Umbilical cord (tissue), 2 donors: ENCODE measurements at places on chromosomes 3 and 15. TPM values are rescaled to one million over a fixed set of nuclear protein-coding genes. Genes with fewer than 3 reads are reported as not detected.

The ITIH1 gene
- 1.2 TPM for total RNA-seq

The CLSTN2 gene
- total RNA-seq, result 8.9 TPM

The SLC38A3 gene
- not detected for total RNA-seq

The MYL3 gene
- total RNA-seq, result 2.9 TPM

The PAK6 gene
- 9.4 TPM for total RNA-seq

The RASL12 gene
- 107 TPM for total RNA-seq

The SLC6A20 gene
- 2.9 TPM for total RNA-seq

The LTK gene
- total RNA-seq, result 4.3 TPM

The GADL1 gene
- total RNA-seq, result 7.7 TPM

The MGLL gene
- total RNA-seq, result 35.2 TPM

The CYP19A1 gene
- total RNA-seq, result 2.4 TPM

The ARL14 gene
- 1.9 TPM for total RNA-seq

The PLA2G4D gene
- total RNA-seq, result 0.48 TPM

The THBS1 gene
- 1,162 TPM for total RNA-seq

The MEGF11 gene
- total RNA-seq, result 1.9 TPM

The PLCL2 gene
- total RNA-seq, result 23.6 TPM

The AADACL2 gene
- 8.7 TPM for total RNA-seq

The REC114 gene
- total RNA-seq, result not detected

The ALDH1A2 gene
- 8.4 TPM for total RNA-seq

The FETUB gene
- total RNA-seq, result 1.2 TPM

The SECISBP2L gene
- total RNA-seq, result 46.5 TPM

The CCR9 gene
- 0.48 TPM for total RNA-seq

The OTOL1 gene
- total RNA-seq, result not detected

The GPR171 gene
- 3.6 TPM for total RNA-seq

The SCAANT1 gene
- total RNA-seq, result not detected

The C3orf70 gene
- 38.5 TPM for total RNA-seq

The CCR5 gene
- 2.2 TPM for total RNA-seq

The TAGLN3 gene
- not detected for total RNA-seq

The PLCH1 gene
- total RNA-seq, result 5.1 TPM

The LSAMP gene
- 20.5 TPM for total RNA-seq

The TRH gene
- total RNA-seq, result not detected

The SERPINI2 gene
- total RNA-seq, result 3.1 TPM

The GPR149 gene
- 1.7 TPM for total RNA-seq

The GOLGA8Q gene
- 7.2 TPM for total RNA-seq

The PTX3 gene
- total RNA-seq, result 33.0 TPM

The ACKR2 gene
- total RNA-seq, result 10.4 TPM

The ZKSCAN7 gene
- total RNA-seq, result 6.7 TPM

The CMTM8 gene
- total RNA-seq, result not detected
